ENCODE measurements at places on chromosomes 2 and 18.

DNA sequence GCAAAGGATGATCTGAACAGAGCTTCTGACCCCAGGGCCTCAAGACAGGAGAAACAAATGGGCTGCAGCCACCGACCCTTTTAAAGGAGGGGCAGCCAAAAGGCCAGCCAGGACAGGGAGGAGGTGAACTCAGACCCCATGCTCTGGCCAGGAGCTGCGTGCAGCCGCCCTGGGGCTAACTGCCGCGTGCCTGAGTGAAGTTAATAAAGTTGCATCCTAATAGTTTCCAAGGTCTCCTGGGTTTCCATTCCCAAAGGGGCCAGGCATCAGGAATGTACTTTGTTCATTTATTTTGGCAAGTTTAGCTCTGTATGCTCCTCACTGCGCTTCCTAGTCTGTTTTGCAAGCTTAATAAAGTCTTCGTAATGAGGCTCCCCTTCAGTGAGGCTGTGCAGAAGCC is 60.7 kb downstream of the EN1 start:
- DNase-seq = no peak

DNA sequence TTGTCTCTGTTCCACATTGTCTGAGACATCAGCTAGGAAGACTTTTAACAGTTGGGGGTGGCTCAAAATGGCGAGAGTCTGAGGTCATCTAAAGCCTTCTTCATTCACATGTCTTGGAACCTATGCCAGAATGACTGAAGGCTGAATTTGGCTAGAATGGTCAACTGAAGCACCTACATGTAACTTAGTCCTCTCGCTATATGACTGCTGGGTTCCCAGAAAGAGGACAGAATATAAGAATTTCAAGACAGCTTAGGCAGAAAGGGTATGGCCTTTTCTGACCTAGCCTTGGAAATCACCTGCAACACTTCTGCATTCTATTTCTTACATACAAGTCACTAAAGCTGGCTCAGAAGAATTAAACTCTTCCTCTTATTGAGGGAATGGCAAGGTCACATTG is 75.6 kb upstream of the OTX1 start:
- no peak for DNase-seq

GRCh38 chr2:120482334-120482733 is 136.4 kb downstream of the INHBB start:
- no peak for DNase-seq

- DNase-seq = no peak
Observed at GRCh38 chr18:63445037-63445436, 22.8 kb upstream of the VPS4B start.

- DNase-seq = no peak
Observed at GRCh38 chr2:190099890-190100697, 37.6 kb upstream of the MSTN start.

- DNase-seq = peak; percentile 70
Observed at GRCh38 chr2:43110442-43110871, 115.9 kb downstream of the ZFP36L2 start.

GRCh38 chr2:5889519-5889918 is 197.3 kb downstream of the SOX11 start:
- DNase-seq = no peak

GRCh38 chr18:34977838-34978532 is 63.2 kb upstream of the MAPRE2 start:
- DNase-seq = no peak

GRCh38 chr2:33181466-33181865 is 234.7 kb downstream of the LTBP1 start:
- DNase-seq = no peak

DNA sequence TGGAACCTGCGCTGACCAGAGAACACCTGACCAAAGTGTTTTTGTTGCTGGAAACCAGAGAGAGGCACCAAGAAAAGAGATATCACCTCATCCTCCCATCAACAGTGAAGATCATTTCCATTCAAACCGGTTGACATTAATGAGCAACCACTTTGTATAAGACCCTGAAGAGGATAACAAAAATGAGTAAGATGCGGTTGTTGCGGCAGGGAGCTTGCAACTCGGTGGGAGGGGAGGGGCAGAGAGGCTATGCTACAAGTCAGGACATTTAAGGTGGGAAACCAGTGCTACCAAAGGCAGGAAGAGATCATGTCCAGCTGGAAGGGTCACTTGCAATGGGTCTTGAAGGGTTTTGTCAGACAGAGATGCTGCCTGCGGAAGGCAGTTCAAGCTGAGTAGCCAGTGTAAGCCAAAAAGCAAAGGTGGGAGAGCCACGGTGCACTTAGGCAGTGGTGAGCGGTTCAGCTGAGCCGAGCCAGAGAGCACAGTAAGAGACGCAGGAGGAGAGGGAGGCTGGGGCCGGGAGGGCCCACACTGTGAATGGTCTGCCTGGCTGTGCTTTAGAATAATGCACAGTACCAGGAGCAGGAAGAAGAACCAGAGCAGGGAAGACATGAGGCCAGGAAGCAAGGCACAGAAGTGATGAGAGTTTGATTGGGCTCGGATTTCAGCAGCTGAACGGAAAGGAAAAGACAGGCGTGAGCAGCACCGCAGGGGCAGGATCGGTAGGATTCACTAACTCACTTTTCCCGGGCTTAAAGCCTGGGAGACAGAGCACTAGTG is 24.4 kb upstream of the DTNB start:
- DNase-seq = no peak

DNA sequence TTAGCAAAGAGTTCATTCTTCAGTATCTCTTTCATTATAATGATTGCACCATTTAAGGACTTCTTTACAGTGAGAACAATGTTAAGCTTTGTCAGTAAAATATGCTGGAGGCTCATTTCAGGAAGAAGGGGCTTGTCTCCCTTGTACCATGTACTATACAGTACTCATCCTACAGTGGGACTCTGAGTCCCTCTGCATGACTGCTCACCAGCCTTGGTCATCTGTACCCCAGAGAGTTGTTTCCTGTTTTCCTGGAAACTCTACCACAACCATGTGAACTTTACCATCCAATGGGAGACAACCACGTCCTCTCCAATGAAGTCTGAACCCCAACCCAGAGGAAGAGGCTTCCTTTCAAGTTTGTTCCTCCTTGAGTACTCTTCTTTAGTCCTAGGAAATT is 1171.1 kb upstream of the CRIM1 start:
- DNase-seq = no peak

GRCh38 chr18:336713-337112 is 68.9 kb upstream of the THOC1 start:
- no peak for DNase-seq

GRCh38 chr2:238256594-238257104 is 16.8 kb upstream of the HES6 start:
- peak; percentile 39 for DNase-seq

DNA sequence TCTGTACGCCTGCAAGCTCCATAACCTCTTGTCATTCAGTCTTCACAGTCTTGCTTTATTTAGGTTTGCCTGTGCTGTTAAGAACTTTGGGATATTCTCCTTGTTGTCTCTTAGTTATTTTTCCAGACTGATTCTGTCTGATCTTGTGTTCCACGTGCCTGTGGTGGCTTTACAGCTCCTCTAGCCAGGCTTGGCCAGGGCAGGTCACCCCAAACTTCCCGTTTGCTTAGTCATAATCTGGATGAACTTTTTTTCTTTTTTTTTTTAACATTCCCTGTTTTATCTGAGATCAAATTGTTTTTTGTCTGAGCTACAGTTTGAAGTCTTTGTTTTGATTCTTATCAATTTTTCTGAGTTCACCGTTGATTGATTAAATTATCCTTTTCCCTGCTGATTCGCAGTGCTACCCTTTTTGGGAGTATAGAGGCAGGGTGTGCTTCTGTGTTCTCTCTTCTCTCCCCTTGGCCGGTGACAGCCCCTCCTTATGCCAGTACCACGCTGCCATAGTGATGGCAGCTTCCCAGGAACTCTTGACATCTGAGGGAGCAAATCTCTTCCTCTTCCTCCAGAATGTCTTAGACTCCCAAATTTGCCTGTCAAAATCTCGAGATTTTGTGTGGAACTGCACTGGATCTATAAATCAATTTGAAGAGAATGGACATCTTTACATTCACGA is 2.5 kb downstream of the SP100 start:
- peak; percentile 32 for DNase-seq

GRCh38 chr2:120316071-120316470 is 29.9 kb upstream of the INHBB start:
- no peak for DNase-seq

DNA sequence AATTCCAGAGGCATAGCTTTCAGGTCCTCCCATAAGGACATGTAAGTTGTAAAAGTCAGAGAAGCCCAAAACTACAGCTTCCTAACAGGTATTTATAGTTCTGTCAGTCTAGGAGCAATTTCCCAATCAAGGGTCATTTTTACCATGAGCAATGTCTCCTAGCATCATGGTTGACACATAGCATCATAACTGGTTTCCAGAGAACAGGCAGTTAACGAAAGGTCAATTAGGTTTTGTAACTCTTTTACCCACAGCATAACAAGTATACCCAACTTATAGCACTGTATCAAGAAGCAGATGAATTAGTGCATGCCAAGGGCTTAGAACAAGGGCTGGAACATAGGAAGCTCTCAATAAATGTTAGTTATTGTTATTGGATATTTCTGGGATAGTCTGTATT is 110.1 kb downstream of the MREG start:
- no peak for DNase-seq

DNA sequence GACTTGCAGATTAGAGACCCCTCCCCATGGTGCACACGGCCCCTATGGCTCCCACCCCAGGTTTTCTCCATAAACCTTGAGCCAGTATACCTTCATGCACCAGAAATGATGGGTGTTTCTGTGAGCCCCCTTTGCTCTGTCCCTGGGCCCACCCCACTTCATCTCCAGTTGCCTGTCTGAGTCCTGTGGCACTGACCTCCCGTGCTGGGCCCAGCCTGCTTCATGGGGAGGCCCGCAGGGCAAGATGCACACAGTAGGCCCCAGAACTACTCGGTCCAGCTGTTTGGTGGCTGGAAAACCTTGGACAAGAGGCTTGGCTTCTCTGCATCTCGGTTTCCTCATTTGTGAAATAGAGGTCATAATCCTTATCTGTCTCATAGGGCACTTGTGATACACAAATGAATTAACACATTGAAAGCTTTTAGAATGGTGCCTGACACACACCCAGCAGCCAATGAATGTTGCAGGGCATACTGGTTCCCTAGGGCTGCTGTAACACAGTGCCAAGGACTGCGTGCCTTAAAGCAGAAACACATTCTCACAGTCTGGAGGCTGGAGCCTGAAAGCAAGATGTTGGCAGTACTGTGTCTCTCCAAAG is 58.4 kb downstream of the SH3BP4 start:
- DNase-seq = no peak

GRCh38 chr2:237064203-237065070 is 21.3 kb upstream of the COPS8 start:
- DNase-seq = no peak

- no peak for DNase-seq
Observed at GRCh38 chr2:109438146-109438545, 175.6 kb downstream of the SEPTIN10 start.

GRCh38 chr2:217158928-217159327 is 299.1 kb upstream of the TNP1 start:
- no peak for DNase-seq

- no peak for DNase-seq
Observed at GRCh38 chr2:211867845-211868451, 670.7 kb downstream of the ERBB4 start.

DNA sequence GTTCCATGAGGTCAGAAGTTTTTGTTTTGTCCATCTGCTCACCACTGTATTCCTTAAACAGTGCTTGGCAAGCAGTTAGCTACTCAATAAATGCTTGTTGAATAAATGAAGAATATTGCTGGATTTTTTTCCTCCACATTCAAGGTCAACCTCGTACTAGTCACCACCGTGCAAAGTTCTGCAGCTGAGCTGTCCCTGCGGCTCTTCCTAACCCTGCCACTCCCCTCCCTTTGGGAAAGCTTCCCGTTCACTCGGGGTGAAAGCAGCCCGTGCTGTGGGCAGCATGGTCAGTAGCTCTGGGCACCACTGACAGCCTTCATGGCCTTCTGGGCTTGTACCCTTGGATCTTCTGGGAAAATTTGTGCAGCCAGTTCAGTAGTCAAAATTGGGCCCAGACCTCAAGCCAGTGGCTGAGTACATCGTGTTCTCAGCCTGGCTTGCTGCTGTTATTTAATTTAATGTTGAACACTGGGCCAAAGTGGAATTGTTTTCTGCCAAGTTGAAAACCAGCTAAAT is 469.3 kb upstream of the RAB12 start:
- no peak for DNase-seq

- DNase-seq = peak; percentile 77
Observed at GRCh38 chr2:36561237-36561944, 36.6 kb downstream of the FEZ2 start.

- DNase-seq = no peak
Observed at GRCh38 chr2:39210846-39211245, 32.9 kb downstream of the CDKL4 start.

- DNase-seq = no peak
Observed at GRCh38 chr18:21901423-21901945, 160.9 kb downstream of the MIB1 start.

GRCh38 chr2:8277921-8278571 is 403.8 kb upstream of the ID2 start:
- no peak for DNase-seq

GRCh38 chr18:8701546-8702118 is 3.7 kb upstream of the MTCL1 start:
- peak; percentile 77 for DNase-seq

Data from GM04504 (cell line).